ENCODE measurements at places on chromosomes 4 and X.

DNA sequence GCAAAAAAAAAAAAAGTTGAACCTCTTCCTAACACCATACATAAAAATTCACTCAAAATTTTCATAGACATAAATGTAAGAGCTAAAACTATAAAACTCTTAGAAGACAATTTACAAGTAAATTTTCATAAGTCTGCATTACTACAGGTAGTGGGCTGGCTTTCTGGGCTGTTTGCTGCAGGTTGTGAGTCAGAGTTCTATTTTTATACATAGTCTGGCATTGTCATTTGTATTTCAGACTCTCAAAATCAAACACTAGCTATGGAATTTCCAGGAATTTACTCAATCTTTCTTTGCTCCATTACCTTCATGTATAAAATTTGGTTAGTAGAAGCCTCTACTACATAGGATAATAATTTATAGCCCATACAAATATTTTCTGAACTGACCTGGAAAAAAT is 227.2 kb downstream of the COX18 start:
- no peak for DNase-seq

GRCh38 chrX:15947648-15948317 is 93.2 kb upstream of the AP1S2 start:
- no peak for DNase-seq

DNA sequence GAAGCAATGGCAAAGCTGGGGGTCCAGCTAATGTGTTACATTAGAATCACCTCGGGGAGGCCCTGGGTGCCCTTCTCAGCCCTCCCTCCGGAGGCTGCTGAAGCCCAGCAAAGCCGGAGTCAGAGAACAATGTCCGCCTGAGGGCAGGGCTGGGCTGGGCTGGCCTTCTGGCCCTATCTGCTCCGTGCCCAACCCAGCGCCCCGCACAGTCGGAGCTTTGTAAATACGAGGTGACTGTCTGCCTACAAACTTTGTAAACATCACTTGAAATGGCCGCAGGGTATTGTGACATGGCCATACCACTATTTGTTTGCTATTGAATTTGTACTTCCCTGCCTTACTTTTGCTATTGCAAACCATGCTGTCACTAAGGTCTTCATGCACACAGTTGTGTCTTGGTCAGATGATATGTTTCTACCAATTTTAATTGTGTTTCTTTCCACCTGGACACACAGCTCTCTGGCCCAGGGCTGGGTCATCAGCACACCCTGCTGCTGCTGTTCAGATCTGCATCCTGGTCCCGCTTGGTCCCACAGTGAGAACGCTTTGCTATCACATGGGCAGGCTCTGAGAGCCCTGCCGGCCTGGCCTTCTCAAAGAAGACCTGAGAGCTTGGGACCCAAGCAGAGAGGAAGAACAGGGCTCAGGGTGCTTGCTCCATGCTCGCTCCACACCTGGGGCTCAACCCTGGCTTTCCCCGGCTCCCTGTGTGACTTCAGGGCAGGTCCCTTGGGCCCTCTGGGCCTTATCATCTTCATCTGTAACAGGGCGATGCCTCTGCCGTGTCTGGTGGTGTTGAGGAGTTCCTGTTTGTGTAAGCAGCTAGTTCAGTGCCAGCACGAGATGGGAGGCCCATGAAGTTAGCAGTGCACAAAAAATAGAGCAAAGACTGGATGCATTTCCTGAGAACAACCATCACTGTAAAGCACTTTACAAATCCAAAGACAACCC is 2.3 kb downstream of the S100P start:
- DNase-seq: no peak

GRCh38 chrX:154091678-154092077 is 5.8 kb downstream of the MECP2 start:
- no peak for DNase-seq

- no peak for DNase-seq
Observed at GRCh38 chr4:57499786-57500185, 389.6 kb upstream of the IGFBP7 start.

DNA sequence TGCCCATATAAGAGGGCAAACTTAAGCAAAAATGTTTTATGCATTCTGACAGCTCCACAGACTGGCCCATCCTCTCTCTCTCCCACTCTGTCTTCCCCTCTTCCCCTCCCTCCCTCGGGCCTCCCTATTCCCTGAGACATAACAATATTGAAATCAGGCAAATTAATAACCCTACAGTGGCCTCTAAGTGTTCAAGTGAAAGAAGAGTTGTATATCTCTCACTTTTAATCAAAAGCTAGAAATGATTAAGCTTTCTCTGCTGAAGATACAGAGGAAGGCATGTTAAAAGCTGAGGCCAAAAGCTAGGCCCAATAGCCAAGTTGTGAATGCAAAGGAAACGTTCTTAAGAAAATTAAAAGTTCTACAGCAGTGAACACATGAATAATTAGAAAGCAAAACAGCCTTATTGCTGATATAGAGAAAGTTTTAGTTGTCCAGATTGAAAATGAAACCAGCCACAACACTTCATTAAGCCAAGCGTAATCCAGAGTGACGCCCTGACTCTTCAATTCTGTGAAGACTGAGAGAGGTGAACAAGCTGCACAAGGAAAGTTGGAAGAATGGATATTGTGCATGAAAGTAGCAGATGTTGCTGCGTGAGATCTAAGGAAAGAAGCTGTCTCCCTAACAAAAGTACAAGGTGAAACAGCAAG is 54.9 kb downstream of the USO1 start:
- no peak for DNase-seq

DNA sequence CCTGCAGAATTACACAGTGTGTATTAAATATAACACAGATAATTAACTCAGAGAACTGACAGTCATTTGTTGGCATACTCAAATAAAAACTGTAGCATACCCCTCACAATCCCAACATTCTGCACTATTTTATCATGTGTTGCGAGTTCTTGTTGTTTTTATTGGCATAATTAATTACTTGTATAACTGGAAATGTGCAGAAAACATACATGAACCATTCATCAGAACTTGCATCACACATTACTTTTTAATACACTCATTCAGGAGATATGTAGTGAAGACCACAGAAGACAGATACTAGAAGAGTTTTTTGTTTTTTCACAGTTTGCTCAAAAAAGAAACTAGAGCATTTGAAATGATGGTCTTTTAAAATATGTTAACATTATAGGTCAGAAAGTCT is 74.6 kb upstream of the NEIL3 start:
- DNase-seq: no peak

DNA sequence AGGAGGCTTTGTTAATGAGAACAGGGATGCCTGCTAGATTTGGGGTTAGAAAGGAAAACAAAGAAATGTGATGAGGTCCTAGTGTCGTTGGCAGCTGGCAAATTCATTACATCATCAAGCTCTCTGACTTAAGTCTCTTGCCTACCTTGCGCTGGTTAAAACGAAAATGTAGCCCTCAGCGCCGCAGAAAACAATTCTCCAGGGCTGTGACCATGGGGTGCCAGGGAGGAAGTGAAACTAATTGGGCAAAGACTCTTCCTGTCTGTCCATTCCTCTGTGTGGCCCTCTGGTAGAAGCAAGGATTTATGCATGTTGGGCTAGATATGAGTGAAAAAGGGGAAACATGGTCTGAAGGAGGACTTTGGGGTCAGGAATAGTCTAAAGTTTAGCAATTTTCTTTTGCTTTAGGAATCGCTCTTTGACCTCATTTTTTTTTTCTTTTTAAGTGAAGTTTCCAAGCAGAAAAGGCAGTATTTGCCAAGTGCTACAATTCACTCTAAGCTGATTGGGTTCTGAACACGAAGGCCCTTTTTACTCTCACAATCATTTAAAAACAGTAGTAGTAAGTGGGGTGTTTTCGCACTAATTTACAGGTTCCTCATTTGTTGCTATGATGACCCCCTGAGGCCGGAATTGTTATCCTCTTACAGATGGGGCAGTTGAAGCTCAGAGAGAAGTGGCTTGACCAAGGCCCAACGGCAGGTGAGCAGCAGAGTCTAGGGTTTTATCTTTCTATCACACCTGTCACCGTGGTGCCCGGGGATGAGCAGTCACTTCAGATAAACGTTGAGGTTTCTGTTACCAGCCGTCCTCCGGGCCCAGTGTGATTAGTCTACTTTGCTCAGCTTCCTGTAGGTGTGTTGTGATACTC is 27.3 kb upstream of the CHRNA9 start:
- no peak for DNase-seq

DNA sequence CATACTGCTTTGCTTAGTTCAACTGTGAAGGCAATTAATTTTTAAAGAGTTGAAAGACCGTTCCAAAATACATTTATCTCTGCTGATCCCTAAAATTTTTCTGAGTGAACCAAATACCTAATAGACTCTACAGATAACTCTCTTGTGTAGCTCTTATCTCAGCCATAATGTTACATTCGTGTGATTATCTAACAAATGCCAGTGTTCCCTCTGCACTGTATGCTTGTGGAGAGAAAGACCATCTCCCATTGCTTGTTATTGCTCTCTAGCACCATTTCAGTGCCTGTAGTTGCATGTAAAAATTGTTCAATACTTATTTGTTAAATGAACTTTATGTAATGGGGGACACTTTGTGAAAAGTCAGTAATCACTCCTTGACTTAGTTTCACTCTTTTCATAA is 81.3 kb upstream of the ATOH1 start:
- DNase-seq: no peak

DNA sequence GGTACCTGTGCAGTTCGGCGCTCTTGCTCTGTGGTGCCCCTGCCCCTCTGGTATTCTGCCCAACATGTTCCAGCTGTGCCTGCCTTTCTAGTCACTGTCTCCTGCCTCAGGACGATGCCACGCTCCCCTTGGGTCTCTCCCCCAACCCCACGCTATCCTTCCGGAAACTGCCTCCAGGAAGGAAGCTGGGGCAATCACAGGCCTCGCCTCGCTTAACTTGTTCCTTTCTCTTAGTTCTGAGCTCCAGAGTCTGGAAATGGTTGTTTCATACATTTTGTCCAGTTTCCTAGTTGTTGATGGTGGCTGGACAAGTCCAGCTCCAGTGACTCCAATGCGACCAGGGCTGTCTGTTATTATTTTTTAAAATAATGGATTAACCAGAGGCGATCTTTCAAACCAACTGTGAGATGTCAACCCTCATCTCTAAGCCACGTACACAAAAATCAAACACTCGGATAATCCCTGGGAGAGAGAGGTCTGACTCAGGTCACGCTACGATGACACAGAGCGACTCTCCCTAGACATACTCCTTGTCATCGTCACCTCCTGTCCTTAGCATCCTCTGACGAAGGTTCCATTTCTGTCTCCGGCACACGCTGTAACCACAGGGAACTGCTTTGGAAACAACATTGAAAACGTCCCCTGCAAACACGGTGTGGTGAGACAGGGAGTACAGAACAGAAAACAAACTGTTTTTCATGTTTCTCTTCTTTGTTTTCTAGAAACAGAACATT is 62.5 kb downstream of the ABLIM2 start:
- no peak for DNase-seq

- no peak for DNase-seq
Observed at GRCh38 chr4:2924765-2925301, 38.4 kb downstream of the NOP14 start.

GRCh38 chrX:24150898-24151297 is 1.4 kb downstream of the ZFX start:
- no peak for DNase-seq

DNA sequence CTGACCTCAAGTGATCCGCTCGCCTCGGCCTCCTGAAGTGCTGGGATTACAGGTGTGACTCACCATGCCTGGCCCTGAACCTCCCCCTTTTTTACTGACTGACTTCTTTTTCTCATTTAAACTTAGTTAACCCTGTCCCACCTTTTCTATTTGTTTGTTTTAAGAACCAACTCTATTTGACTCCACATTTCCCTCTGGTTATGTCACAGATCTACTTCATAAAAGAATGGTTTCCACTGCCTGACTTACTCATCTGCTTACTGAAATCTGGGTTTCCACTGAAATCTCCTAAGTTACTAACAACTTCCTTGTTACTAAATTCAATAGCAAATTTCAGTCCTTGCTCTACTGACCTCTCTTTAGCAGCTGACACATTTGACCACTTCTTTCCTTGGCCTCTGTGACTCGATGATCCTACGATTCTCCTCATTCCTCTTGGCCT is 28.0 kb upstream of the NSUN7 start:
- no peak for DNase-seq

- DNase-seq: no peak
Observed at GRCh38 chrX:134416087-134416486, 43.9 kb upstream of the HPRT1 start.

- no peak for DNase-seq
Observed at GRCh38 chr4:3697033-3697432, 69.2 kb upstream of the ADRA2C start.

DNA sequence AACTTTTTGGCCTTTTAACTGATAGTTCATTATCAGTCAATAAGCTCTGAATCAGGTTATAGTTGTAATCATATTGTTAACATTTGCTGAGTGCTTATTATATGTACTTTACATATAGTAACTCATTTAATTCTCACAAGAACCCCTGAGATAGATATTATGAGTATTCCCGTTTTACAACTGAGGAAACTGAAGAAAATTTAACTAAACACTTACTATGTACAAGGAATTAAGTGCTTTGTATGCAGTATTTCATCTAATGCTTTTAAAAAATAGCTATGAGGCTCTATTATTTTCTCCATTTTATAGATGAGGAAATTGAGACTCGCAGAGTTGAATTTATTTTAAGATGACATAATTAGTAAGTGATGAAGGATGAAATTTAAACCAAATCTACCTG is 27.7 kb upstream of the FGF2 start:
- no peak for DNase-seq

DNA sequence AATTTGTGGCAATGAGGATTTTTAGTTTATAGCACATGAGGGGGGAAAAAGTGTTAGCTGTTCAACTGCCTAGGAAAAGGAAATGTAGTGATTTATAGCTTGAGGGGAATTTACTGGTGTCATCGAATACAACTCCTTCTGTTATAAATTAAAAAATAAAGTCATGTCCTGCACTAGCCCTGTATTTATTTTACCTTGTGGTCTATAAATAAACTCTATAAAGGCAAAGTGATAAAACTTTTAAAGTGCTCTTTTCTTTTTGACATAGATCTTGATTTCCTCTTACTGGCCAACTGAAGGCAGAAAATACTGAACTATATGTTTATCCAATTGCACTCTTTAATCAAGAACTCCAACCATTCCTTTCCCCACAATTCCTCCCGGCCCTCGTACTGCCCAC is 672.1 kb upstream of the SLIT2 start:
- no peak for DNase-seq

- DNase-seq: no peak
Observed at GRCh38 chr4:152102436-152103000, 341.7 kb upstream of the GATB start.

DNA sequence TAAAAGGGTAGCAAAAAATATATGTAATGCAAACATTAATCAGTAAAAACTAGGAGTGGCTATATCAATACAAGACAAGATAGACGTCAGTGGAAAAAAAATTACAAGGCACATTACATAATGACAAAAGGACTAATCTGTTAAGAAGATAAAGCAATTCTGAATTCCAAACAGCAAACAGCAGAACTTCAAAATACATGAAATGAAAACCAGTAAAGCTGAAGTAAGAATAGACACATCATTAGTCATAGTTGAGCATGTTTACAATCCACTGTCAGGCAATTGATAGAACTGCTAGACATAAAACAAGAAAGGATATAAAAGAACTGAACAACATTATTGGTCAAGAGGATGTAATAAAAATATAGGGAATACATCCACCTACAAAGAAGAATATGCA is 12.2 kb downstream of the SULT1B1 start:
- DNase-seq: no peak
